ENCODE measurements at places on chromosomes 2 and 18. TPM values are rescaled to one million over a fixed set of nuclear protein-coding genes. Genes with fewer than 3 reads are reported as not detected.

Gene CNDP2
- 87.7 TPM for polyA plus RNA-seq

- DNase-seq: no peak
Observed at GRCh38 chr2:217249121-217250012, 389.5 kb upstream of the TNP1 start.

Gene DUSP2
- 25.6 TPM for polyA plus RNA-seq

Gene PJVK
- polyA plus RNA-seq: 0.45 TPM

GRCh38 chr2:39898934-39899333 lies 119.9 kb upstream of the THUMPD2 start:
- DNase-seq: no peak

Gene IL18RAP
- not detected for polyA plus RNA-seq

Gene AFG3L2
- 38.6 TPM for polyA plus RNA-seq

- DNase-seq: no peak
Observed at GRCh38 chr2:216316743-216317142, 55.5 kb downstream of the MARCHF4 start.

DNA sequence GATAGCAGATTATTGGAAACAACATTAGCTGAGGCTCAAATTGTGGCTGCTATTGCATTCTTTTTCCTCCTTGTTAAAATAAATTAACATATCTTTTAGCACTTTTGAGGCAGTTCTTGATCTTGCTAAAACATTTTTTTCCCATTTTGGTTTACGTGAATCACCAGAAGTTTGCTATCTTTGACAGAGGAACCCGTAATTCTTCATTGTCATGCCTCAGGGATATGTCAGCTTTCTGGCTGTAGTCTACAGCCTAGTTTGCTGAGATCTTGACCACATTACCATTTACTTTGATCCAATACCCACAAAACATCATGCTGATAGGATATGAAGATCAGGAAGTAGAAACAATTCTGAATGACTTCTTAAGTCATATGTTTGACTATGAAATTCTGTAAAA lies 25.1 kb upstream of the FANCL start:
- DNase-seq: no peak

Gene SULT1C4
- polyA plus RNA-seq: not detected

- DNase-seq: no peak
Observed at GRCh38 chr2:157463002-157463401, 19.1 kb upstream of the CYTIP start.

DNA sequence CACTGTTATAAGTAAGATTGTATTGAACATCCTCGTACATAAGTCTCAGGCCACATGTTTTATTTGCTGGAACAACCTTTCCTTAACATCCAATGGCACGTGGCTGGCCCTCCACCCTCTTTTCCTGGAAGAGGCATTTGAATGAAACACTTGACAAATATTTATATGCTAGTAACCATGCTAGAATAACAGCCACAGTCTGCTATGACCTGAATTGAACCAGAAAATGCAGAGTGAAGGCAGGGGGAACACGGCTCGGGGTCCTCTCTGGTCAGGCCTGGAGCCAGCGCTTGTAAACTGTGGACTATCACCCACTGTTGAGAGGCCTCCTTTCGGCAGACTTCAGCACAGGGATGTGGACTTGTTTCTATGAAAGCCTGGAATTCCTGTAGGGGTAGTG lies 198.2 kb upstream of the COPS8 start:
- no peak for DNase-seq

DNA sequence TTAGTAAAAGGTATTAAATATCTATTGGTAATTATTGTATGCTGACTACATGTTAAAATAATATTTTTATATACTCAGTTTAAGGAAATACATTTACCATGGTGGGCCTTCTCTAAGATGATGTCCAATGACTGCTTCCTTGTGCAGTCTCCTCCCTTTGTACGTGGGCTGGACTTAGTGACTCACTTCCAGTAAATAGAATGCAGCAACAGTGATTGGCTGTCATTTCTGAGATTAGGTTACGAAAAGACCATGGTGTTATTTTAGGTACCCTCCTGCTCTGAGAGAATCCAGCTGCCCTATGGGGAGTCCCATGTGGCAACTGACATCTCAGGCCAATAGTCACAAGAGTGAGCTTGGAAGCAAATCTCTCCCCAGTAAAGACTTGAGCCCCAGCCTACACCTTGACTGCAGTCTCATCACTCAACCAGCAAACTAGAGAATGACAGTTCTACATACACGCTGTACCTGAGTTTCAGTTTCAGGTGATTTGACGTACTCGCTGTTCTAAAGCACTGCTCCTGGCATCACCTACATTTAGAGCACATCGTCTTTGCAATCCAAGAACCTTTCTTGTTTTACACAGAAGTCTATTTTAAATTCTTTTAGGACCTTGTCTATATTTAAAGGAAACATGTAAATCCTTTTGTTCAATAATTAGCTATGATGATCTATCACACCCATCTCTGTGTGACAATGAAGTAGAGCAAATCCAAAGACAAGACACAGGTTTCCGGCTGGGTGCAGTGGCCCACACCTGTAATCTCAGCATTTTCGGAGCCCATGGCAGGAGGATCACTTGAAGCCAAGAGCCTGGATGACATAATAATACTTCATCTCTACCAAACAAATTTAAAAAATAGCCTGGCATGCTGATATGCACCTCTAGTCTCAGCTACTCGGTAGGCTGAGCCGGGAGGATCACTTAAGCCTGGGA lies 87.2 kb downstream of the COBLL1 start:
- DNase-seq: no peak

- no peak for DNase-seq
Observed at GRCh38 chr2:233588400-233588799, 21.8 kb upstream of the USP40 start.

DNA sequence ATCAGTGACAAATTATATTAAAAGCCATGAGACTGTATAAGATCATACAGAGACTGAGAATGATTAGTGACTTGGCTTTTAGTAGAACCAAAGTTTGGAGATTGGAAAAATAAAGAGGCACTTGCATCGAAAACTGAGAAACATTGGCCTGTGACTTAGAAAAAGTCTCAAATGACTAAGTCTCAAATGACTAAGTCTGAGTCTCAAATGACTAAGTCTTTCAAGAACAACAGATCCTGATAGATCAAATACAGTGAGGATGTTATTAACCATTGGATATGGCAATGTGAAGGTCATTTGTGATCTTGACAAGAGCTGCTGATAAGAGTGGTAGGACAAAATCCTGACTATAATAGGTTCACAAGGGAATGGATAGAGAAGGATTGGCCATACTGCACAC lies 135.5 kb upstream of the FANCL start:
- no peak for DNase-seq

GRCh38 chr2:8307606-8308180 lies 374.2 kb upstream of the ID2 start:
- DNase-seq: no peak

DNA sequence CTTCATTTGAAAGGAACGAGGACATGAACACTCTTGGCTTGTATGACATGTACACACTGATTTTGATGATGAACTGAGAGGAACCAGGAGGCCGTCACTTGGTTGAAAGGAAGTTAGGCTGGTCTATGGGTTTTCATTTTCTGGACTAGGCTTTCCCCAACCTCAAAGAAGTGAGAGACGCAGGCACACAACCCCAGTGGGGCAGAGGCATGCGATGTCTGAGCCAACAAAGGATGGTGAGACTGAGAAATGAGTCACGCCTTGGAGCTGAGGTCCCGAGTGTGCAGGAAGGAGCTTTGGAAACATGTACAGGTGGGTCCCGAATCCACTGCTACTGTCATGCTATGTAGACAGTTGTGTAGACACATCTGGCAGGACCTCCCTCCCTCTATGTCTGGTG lies 24.1 kb downstream of the SIGLEC15 start:
- no peak for DNase-seq

Gene EDAR
- 24.3 TPM for polyA plus RNA-seq

Gene GALNT13
- not detected for polyA plus RNA-seq

Gene NPPC
- not detected for polyA plus RNA-seq

DNA sequence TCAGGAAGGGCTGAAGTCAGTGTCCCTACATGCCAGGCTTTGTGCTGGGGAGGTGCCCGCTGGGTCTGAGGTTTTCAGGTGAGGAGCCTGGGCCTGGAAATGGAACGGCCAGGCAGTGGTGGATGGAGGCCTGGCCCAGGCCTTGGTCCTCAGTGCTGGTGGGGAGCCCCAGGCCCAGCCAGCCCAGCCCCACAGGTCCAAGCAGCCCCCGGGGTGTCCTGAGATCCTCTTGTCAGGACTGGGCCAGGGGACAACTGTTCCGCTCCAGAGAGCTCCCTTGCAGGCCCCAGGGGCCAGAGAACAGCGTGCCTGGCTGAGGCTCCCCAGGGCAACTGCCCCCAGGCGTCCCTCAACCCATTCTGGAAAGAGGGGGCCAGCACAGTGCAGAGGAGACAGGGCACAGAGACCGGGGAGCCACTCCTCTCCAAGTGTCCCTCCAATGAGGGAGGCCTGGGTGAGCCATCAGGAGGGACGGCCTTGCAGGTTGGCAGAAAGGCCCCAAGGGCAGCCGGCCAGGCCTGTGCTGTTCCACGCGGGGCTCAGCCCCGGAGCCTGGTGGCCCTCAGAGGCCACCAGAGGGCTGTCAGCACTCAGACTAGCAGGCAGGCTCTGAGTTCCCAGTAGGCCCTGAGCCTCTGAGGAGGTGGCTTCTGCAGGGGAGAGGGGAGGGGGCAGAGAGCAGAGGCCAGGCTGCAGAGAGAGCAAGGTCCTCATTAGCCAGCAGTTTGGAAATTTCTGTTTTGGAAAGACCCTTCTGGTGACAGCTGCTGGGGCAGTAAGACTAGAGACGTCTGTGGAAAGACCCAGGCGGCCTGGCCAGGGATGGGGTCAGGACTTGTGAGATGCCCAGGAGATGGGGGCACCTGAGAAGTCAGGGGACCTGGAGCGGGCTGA lies 29.4 kb upstream of the SNED1 start:
- DNase-seq: peak; percentile 7

DNA sequence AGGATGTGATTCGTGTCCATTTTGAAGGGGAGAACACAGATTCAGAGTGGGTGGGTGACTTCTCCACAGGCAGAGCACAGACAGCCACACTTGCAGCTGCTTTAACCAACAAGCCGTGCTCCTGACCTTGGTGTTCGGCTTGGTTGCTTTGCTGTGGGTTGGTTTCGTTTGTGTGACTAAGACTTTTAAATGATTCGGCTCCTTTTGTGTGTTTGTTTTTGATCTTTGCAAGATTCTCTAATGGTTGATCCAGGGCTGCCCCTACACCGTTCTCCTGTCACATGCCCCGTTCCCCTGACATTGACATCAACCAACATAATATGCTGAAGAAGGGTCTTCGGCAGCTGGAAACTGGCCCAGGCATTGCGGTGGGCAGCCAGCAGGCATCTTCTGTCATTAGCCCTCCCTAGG lies 95.9 kb upstream of the MBOAT2 start:
- DNase-seq: peak; percentile 28

Gene MROH2A
- polyA plus RNA-seq: not detected

GRCh38 chr18:55334875-55335274 lies 253.1 kb downstream of the TCF4 start:
- DNase-seq: no peak

DNA sequence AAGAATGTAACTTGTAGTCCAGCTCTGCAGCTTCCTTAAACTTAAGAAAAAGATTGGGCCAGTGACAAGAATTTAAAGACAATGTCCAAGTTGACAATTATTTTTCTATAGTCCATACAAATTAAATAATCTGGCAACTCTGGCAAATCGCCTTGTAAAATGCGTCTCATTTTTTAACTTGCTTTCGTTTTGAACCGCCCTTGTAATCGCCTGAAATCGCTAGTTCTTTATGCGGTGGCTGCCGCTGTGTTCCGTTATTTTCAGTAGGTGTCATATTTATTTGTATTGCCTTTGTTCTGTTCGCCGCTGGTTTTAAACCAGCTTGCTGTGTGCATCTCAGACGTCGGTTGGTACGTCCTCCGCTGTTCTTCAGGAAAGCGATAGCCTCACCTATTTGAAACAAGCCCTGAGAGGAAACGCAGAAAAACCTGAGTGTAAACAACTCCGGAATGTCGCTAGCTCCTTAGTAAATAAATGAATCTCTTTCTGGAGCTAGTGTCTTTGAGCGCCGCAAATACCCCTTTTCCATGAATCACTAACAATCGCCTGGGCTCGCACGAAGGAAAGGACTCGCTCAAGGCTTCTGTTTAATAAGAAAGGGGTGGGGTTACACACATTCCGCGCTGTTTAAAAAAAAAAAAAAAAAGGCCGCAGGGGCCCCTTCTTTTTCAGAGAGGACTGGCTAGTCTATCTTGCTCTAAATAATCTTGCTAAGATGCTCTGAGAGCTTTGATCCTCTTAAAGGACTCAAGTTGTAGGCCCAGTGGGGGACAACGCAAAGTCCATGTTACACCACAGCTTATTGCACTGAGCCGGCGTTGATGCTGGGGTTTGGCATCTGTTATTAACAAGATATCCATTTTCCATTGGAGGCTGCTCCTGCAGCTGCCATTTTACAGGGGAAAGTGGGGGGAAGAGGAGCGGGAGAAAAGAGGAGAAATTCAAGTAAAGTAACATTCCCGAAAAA lies 3.0 kb downstream of the HOXD8 start:
- DNase-seq: no peak

GRCh38 chr2:101892377-101892776 lies 99.4 kb upstream of the IL1R2 start:
- DNase-seq: no peak

DNA sequence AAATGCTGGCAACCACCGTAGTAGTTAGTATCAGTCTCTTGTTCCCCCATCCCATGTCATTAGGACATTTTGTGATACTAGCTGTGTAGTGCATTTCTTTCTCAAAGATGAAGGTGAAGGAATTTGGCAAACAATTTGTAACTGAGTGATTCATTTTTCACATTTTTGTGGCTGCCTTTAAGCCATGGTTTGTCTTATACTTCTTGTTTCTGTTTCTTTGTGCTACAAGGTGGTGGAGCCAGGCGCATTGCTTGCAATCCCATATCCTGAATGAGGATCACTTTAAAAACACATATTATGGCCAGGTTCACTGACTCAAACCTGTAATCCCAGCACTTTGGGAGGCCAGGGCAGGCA lies 40.6 kb downstream of the GPD2 start:
- DNase-seq: no peak

DNA sequence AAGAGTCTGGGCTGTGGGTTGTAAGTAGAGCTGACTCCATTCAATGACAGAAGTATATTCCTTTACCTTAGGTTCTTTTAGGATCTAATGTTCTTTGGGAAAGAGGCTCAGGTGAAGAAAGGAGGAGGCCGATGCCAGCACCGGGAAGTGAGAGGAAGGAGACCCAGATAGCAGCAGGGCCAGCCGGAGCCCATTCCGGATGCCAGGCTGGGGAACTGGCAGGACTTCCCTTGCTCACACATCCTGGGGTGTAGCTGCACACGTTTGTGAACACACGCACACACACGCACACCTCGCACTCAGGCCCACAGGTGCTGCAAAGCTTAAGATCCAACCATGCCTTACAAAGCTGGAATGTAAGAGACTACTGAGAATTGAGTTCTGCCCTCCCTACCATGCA lies 95.8 kb upstream of the SMAD2 start:
- DNase-seq: no peak

- DNase-seq: no peak
Observed at GRCh38 chr2:107174171-107174570, 288.2 kb upstream of the ST6GAL2 start.

Gene VAPA
- polyA plus RNA-seq: 214 TPM

- DNase-seq: no peak
Observed at GRCh38 chr2:6986912-6987361, 69.7 kb downstream of the RNF144A start.
